ENCODE measurements at places on chromosomes 2 and 18.

GRCh38 chr2:165839610-165840009 is 45.6 kb upstream of the GALNT3 start:
- H3K4me3 ChIP-seq = no peak overlapping the region
- no peaks in the 10 kb centered on the region for H3K27me3 ChIP-seq
- DNase-seq = no peak
- H3K27ac ChIP-seq = no peak overlapping the region
- H3K36me3 ChIP-seq = no peaks in the 10 kb centered on the region

DNA sequence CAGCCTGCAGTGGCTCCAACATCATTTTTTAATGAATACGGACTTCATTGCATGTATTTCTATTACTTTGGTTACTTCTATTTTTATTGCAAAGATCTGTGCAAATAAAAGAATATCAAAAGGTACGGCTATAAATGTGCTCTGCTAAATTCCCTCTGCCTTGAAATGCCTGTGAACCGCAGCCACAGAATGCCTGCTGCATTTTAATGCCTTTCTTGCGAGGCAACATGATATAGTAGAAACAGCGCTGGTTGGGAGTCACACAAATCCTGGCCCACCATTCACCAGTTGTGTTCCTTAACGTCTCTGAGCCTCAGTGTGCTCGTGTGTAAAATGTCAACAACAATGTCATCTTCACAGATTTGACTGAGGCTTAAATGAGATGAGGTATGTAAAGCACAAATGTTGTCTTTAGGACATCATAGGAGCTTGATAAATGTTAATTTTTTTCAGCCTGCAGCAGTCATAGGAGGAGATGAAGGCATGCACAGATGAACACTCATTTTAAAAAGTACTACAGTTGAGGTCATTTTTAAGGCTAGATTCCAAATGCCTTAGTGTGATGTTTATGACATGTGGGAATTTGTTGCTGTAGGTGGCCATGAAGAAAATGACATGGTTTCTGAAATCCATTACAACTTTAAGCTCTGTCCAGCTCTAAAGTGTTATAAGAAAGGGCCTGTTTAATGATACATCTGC is 187.6 kb upstream of the NRP2 start:
- no peaks in the 10 kb centered on the region for H3K4me1 ChIP-seq
- H3K27me3 ChIP-seq = no peaks in the 10 kb centered on the region
- H3K36me3 ChIP-seq = no peaks in the 10 kb centered on the region

GRCh38 chr2:151165105-151165684 is 96.5 kb downstream of the RBM43 start:
- no peak overlapping the region for H3K4me3 ChIP-seq
- H3K4me1 ChIP-seq = no peaks in the 10 kb centered on the region
- H3K27ac ChIP-seq = no peak overlapping the region
- no peaks in the 10 kb centered on the region for H3K36me3 ChIP-seq
- no peaks in the 10 kb centered on the region for H3K27me3 ChIP-seq
- DNase-seq = no peak

- no peak overlapping the region for H3K27ac ChIP-seq
- no peaks in the 10 kb centered on the region for H3K27me3 ChIP-seq
- DNase-seq = no peak
- H3K36me3 ChIP-seq = no peaks in the 10 kb centered on the region
These were observed 21.7 kb upstream of the APCDD1 start for GRCh38 chr18:10432781-10433180.

DNA sequence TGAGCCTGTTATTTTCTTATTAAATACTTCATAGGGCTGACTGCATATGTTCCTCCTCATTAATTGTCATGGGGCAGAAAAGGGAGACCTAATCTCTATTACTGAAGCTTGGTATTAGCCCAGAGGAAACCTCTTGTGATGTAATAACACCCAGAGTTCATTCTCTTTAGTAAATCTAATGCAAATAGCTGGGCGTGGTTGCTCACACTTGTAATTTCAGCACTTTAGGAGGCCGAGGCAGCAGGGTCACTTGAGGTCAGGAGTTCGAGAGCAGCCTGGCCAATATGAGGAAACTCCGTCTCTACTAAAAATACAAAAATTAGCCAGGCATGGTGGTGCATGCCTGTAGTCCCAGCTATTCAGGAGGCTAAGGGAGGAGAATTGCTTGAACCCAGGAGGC is 14.7 kb downstream of the DAW1 start:
- H3K4me3 ChIP-seq = no peak overlapping the region
- H3K27ac ChIP-seq = no peak overlapping the region
- no peaks in the 10 kb centered on the region for H3K4me1 ChIP-seq
- DNase-seq = no peak
- H3K36me3 ChIP-seq = no peaks in the 10 kb centered on the region
- no peaks in the 10 kb centered on the region for H3K27me3 ChIP-seq

DNA sequence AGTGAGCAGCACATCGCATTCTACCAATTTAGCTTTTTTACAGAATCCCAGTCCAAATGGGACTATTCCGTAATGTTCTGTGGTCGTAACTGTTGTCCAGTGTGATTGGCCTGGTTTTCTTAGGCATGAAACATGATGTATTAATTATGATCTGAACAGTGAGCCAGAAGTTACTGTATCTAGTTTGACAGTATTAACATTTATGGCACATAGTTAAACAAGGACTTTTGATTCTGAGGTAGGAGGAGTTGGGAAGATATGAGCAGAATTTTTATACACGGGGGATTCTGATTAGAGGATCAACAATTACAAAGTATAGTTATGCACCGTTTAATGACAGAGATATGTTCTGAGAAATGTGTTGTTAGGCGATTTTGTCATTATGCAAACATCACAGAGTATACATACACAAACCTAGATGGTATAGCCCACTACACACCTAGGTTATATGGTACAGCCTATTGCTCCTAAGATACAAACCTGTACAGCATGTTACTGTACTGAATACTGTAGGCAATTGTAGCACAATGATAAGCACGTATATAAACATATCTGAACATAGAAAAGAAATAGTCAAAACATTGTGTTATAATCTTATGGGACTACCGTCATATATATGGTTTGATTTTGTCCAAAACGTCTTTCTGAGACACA is 85.0 kb downstream of the DPP10 start:
- H3K36me3 ChIP-seq = no peaks in the 10 kb centered on the region
- no peak overlapping the region for H3K27ac ChIP-seq
- DNase-seq = no peak
- no peak overlapping the region for H3K4me3 ChIP-seq
- H3K4me1 ChIP-seq = no peaks in the 10 kb centered on the region

GRCh38 chr2:203909974-203910373 is 26.6 kb upstream of the ICOS start:
- no peaks in the 10 kb centered on the region for H3K36me3 ChIP-seq
- no peak overlapping the region for H3K27ac ChIP-seq
- H3K4me1 ChIP-seq = no peaks in the 10 kb centered on the region
- H3K4me3 ChIP-seq = no peak overlapping the region
- DNase-seq = no peak
- H3K27me3 ChIP-seq = no peaks in the 10 kb centered on the region

All from right lobe of liver (tissue), 6 donors.